ENCODE measurements at places on chromosomes 11 and 22. TPM values are rescaled to one million over a fixed set of nuclear protein-coding genes. Genes with fewer than 3 reads are reported as not detected.

DNA sequence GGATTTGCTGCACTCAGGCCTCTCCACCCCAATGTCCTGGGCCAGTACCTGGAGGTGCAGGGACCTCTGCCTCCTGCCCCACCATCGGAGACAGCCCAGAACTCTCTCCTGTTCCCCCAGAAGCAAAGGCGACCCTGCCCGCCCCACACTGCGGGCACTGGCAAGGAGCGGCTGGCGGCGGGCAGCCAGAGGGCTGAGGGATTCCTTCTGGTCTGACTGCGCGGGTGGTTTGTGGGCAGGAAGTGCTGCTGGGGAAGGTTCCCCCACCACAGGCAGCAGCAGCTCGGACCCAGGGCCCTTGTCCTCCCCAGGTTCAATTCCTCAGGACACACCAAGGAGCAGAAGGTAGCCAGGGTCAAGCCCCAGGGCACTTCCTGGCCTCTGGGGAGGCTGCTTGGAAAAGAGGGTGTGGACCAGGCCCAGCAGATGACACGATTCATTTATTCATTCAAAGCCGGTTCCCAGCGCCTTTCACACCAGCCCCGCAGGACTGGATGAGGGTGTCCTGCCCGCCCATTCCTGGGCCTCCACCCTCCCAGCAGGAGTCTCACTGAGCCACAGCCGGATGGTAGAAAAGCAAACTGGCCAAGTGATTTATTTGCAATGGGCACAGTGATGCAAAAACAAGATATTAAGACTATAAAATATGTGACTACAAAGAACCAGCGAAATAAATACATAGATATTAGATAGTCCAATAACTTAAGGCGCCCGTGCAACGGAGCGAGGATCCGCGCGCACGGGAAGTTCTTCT, 1.2 kb downstream of the PHLDA2 start:
- DNase-seq = peak; percentile 64

DNA sequence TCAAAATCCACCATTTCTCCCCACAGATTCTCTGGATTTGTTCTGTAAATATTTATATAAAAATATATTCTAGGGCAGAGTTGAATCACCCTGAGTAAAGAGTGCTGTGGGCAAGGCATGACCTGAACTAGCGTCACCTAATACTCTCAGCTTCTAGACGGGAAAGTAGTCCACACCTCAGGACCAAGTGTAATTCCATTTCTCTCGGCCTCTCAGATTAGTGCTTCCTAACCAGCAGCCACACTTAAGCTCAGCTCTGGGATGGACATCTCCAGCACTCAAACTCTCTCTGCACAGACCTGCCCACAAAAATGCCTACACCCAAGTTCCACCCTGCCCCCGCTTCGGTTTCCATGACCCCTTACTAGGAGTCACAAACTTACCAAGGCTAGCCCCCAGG, 5.3 kb downstream of the SPTBN2 start:
- no peak for DNase-seq

GRCh38 chr11:70305501-70305900, 35.0 kb downstream of the PPFIA1 start:
- no peak for DNase-seq

SLC25A18 gene
- total RNA-seq = 40.4 TPM

OR51M1 gene
- not detected for total RNA-seq

- no peak for DNase-seq
These were observed 40.3 kb upstream of the ZBED5 start for GRCh38 chr11:10898003-10898762.

- no peak for DNase-seq
These were observed 59.3 kb upstream of the FAM181B start for GRCh38 chr11:82792822-82793569.

DNA sequence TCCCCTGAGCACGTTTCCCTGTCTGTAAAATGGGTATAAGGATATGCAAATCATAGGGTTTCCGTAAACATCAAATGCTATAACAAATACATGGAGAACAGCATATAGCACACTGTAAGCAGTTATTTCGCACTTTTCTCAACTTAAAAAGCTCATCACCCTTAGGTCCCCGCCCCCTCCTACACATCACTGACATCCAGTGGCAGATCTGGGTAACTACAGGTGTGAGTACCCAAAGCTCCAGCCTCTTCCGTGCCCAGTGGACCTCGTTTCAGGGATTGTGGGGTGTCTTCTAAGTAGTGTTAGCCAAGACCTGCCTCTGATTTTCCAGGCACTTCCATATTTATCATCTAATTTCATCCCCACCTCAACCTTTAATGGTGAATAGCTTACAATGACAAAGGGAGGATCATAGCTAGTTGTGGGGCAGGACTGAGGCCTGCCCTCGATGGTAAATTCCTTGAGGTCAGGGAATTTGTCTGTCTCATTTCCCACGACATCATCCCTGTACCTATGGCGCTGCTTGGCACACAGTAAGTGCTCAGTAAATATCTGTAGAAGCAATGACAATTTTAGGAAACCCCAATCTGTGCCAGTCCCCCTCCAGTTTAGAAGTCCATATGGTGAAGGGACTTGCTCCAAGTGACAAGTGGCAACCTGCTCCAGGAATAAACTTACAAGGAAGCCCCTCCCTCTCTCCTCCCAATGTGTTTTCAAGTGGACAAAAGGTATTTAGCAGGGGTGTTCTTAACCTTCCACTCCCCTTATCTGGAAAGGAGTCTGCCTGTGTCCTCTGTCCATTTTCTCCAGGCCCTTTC, 340.5 kb downstream of the TENM4 start:
- peak; percentile 21 for DNase-seq

KCNJ11 gene
- 3.5 TPM for total RNA-seq

- no peak for DNase-seq
These were observed 149.8 kb downstream of the MPPED1 start for GRCh38 chr22:43561415-43562178.

TMEM126A gene
- total RNA-seq = 4.0 TPM

RFPL1 gene
- total RNA-seq = not detected

GRCh38 chr11:46850829-46851380, 4.8 kb upstream of the CKAP5 start:
- no peak for DNase-seq

DNA sequence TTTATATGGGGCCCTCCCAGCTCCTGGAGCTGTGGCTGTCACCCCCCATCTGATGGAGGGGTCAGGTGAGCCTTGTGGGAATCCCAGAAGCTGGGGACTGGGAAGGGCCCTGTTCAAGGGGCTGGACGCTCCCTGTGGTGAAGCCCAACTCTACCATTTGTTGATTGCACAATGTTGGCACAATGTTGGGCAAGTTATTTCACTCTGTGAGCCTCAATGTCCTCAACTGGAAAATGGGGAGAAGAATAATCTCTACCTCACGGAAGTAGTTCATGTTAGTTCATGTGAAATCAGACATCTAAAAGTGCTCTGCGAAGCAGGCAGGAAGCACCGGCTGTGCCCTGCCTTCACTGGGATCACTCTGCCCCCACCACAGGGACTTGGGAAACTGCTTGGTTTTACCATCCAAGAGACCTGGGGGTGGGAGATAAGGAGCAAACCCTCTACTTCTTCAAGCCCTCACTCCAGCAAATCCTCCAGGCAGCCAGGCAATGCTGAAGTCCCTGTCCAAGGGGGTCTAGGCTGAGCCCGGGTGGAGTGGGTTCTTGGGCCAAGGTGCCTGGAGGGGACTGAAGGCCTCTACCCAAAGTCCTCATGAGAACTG, 715 bp upstream of the PRR5 start:
- DNase-seq = no peak

GRCh38 chr22:48884324-48884723, 943.3 kb downstream of the BRD1 start:
- no peak for DNase-seq

DNA sequence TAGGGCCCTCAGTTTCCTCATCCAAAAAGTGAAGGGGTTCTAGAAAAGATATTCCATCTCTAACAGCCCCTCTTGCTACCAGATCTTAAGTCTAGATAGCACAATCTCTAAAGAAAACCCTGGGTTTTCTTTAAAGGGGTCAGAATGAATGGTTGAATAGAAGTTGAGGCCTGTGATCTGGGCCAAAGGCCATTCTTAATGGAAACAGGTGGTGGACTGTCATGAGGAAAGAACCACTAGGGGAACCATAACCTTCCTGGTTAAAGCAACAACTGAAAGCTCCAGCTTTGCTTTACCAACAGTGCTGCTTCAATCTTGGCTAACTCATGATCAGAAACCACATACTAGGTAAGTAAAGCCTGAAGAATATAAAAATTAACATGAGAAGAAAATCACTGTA, 1.8 kb downstream of the CELF1 start:
- no peak for DNase-seq
